ENCODE measurements at places on chromosomes 16 and 17.
A peak's percentile ranks its signal among the peaks of the same experiment; 100 is the strongest.

DNA sequence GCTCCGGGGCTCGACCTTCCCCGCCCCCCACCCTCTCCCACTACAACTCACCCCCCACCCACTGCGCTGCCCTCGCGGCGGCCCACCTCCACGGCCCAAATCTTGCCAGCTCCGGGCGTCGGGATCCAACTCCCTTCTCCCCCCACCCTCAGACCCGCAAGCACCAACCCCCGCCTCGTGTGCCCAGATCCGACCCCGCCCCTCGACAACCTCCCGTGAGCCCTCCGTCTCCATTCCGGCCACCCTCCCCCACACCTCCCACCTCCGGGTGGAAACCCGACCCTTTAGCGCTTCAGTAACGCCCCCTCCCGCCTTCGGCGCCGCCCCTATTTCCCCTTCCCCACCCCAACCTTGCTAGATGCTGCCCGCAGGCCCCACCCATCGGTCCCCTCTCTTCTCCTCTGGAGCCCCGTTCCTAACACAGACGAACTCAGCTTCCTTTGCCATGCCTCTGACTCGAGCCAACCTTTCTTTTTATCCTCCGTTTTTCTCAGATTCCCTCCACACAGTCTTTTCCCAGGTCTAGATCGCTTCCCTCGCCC is 717 bp downstream of the UBE2Z start:
- no peak for DNase-seq

- no peak for DNase-seq
Measured at GRCh38 chr16:68206245-68206644, 29.7 kb downstream of the ESRP2 start.

DNA sequence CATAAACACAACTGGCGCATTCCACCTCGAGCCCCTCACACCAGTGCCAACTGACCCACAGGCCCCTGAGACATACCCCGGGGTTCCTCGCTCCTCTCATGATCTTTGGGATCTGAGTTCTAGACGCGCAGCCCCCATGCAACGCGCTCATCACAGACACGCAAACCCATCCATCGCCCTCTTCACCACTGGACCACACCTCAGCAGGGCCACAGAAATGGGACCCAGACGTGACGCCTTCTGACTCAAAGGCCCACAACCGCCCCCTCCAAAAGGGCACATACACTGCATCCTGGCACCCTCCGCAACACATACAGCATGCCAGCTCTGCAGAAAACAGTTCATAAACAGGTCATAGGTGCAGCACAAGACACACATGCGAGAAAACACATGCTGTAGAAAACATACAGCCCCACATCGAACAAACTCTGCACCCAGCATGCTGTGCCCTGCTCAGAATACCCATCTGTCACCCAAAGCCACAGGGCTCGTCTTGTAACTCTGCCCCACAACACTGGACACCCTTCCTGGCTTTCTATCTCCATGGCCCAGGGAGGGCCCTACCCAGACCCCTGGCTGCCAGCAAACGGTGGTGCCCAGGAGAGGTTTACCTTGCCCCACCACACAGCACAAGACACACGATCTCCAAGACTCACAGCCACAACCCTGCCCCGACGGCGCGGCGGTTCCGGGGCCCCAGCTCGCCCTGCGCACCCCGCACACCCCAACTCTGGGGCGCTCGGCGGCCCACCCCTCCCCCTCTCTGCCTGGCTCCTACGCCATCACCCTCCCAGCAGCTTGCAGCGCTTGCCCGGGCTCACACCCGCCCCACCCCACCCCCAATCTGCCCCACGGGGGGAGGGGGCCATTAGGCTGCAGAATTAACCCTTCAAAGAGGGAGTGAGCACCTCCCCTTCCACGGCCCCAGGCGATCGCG is 887 bp downstream of the ZBTB4 start:
- DNase-seq, result no peak

- peak; percentile 88 for DNase-seq
Measured at GRCh38 chr16:71894921-71895678, at the start of gene IST1. Gene IST1, plus strand, starts transcription at chr16:71895531. Its CDS starts 20,110 bp downstream, at chr16:71915641.

- DNase-seq, result no peak
Measured at GRCh38 chr16:1066584-1067172, 5.9 kb upstream of the SSTR5 start.

- DNase-seq, result no peak
Measured at GRCh38 chr16:20946015-20946629, 45.6 kb downstream of the LYRM1 start.

GRCh38 chr16:49575346-49576172 is 202.0 kb downstream of the C16orf78 start:
- no peak for DNase-seq

DNA sequence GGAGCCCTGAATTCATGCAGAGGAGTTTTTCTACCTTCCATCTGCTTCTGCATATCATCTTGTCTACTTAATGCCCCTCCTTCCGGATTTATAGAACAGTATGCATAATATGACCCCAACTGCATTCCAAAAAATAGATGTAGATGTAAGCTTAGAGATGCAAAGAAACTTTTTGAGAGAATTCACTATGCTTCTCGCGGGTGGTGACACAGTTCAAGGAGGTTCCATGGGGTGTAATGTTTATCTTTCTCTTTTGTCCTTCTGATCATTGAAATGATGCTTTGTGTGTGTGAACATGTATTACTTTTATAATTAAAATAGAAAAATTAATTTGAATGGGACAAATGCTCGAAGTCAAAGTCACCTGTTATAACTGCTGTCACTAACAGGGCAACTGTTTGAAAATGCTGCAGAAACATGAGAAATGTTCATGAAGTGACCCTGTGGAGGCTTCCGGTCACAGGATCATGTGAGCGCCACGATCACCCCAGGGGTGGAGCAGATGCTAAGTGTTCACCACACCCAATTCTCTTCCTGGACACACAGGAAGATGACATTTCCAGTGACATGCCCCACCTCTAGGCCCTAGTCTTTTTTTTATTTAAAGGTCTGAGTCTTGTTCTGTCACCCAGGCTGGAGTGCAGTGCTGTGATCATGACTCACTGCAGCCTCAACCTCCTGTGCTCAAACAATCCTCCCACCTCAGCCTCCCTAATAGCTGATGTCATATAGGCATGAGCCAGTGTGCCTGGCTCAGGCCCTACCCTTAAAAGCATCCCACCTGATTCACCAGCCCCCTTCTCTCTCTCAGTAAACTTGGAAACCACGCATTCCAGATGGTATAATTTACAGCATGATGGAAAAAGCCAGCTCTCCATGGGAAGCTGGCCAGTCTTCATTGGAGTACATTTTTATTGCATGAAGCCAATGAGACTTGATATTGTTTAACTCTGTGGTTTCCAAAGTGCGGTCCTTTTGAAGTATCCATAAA is 21.0 kb upstream of the AGRP start:
- no peak for DNase-seq

DNA sequence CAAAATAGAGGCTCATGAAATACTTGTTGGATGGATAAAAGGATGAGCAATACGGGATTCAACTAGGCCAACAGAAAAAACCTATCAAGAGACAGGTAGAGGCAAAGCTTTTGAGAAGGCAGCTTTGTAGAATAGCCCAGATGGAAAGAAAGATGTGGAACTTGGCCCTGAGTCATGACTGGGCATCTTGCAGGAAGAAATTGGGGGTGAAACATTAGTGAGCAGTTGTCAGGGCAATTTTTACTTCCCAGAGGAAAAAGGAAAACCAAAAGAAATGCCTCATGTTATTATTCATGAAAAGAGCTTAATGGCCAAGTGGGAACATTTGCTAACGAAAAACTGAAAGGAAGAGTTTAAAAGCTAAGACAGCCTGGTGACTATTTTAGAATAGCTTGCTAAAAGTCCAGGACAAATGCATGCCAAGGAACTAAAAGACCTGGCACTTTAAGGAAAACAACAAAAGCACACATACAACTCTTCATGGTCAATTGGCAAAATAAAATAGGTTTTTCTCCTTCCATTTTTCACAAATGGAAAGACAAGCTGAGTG is 180.1 kb downstream of the HS3ST3A1 start:
- no peak for DNase-seq

DNA sequence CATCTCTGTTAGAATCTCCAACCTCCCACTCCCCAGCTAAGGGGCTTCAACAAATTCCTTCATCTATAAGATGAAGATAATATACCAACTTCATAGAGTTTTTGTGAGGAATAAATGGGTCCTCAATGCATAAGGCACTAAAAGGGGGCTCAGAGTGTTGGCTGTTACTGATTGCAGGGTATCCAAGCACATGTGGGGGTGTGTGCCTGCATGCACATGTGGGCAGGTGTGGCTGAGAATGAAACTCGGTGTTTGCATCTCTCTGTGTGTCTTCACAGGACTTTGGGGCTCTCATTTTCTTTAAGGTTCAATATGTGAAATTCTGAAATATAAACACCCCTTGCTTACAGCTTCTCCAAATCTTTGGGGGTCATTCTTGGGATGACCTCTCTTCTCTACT is 4.1 kb upstream of the PPP1R9B start:
- no peak for DNase-seq

DNA sequence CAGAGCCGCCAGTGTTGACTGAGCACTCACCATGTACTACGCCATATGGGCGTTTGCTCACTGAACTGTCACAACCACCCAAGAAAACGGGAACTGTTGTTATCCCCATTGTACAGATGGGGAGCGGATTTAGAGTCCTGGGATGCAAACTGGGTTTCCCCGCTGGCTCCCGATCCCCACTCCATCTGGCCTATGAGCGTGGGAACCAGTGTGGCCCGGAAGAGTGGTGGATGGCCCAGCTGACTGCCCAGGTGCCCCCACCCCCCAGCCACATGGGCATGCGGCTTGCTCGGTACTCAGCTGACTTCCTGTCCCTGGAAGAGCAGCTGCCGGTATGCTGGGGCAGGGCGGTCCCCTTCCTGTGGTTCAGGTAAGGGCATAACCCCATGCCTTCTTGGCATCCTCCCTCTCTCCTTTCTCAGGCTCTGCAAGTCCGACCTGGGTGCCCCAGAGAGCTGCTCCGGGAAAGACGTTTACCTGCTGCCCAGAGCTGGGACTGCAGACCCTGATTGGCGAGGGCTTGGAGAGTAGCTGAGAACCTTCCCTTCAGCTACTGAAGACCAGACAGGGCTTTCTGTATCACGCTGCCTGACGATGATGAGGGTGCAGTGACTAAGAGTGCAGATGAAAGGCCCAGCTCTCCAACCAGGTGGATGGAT is 16.2 kb downstream of the SOCS3 start:
- no peak for DNase-seq

GRCh38 chr17:40819528-40820125 is 2.8 kb downstream of the KRT10 start:
- no peak for DNase-seq

DNA sequence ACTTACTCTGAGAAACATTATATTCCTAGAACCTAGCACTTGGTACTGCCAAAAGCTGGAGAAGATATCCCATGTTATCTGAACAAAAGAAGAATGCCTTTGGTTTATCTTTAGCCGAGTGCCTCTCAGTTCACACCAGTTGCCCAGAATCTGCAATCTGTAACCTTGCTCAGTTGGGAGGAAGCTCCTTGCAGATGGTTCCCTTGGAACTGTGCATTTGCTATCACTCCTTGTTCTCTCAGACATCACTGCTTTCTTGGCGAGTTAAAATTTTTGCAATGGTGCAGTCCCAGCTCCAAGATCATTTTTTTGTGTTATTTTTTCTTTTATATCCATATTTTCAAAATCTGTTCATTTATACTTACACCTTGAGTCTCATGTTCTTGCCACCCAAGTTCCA is 446.5 kb downstream of the KCNJ2 start:
- DNase-seq, result no peak

- DNase-seq, result no peak
Measured at GRCh38 chr17:50101346-50102163, 6.4 kb downstream of the PDK2 start.
